ENCODE measurements at places on chromosomes 5 and 9.

- no peak for DNase-seq
These were observed 2.7 kb upstream of the IL12B start for GRCh38 chr5:159332800-159333544.

- DNase-seq = peak; percentile 89
These were observed 149.5 kb downstream of the FANCC start for GRCh38 chr9:95167998-95168397.

DNA sequence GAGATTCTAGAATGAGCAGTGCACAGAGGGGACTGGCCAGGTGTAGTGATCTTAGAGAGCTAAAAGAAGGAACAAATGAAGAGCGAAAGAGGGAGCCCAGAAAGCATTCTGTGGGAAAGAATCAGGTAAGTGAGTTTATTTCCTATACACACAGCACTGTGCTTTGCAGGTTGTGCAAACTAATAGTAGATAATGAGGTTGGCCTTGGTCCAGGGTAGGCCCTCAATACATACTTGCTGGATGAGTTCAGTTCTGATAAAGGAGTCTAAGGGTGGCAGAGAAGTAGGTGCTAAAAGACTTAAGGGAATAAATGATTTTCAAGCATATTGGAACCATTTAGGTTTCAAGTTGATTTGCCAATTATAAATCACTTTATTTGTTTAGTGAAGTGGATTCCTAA is 122.0 kb downstream of the NPR3 start:
- DNase-seq = no peak

GRCh38 chr9:22731786-22732185 is 285.2 kb downstream of the DMRTA1 start:
- DNase-seq = peak; percentile 1

GRCh38 chr5:160128632-160129031 is 9.4 kb upstream of the PWWP2A start:
- DNase-seq = no peak

GRCh38 chr9:107033966-107034365 is 171.0 kb downstream of the ZNF462 start:
- DNase-seq = no peak

DNA sequence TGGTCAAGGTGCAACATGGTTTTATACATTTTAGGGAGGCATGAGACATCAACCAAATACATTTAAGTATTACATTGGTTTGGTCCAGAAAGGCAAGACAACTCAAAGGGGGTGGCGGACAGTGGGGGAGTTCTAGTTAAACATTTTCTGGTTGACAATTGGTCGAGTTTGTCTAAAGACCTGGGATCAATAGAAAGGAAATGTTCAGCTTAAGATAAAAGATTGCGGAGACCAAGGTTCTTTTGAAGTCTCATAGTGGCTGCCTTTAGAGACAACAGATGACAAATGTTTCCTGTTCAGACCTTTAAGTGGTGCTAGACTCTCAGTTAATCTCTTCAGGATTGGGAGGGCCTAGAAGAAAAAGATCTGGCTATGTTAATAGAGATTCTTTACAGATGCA is 47.7 kb upstream of the TTC39B start:
- DNase-seq = no peak

DNA sequence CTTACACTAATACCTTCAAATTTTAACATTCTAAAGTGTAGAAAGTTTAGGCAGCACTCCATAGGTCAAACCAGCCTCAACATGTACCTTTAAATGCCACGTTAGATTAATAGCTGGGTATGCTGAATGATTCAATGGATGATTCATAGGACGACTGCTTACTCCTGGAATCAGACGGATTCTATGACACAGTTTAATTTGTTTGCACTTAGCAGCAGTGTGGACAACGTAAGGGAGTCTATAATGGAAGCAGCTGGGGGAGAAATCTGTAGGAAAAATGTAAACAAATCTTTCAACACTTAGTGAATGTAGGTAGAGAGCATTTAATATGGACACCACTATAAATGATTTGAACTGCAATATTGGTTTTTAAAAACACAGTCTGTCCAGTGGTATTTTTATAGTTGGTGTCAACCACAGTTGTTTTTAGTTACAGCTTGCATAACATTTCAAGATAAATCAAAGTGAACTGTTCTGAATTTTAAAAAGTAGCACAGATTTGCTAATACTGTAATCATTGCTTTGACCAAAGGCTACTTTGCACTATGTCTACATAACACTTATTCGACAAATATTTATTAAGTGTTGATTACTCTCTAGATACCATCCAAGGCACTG is 701.5 kb upstream of the MEF2C start:
- DNase-seq = peak; percentile 95

- peak; percentile 29 for DNase-seq
These were observed 235.7 kb downstream of the HSPA4 start for GRCh38 chr5:133287500-133287899.

- DNase-seq = no peak
These were observed 23.0 kb downstream of the FNIP1 start for GRCh38 chr5:131773805-131774204.

DNA sequence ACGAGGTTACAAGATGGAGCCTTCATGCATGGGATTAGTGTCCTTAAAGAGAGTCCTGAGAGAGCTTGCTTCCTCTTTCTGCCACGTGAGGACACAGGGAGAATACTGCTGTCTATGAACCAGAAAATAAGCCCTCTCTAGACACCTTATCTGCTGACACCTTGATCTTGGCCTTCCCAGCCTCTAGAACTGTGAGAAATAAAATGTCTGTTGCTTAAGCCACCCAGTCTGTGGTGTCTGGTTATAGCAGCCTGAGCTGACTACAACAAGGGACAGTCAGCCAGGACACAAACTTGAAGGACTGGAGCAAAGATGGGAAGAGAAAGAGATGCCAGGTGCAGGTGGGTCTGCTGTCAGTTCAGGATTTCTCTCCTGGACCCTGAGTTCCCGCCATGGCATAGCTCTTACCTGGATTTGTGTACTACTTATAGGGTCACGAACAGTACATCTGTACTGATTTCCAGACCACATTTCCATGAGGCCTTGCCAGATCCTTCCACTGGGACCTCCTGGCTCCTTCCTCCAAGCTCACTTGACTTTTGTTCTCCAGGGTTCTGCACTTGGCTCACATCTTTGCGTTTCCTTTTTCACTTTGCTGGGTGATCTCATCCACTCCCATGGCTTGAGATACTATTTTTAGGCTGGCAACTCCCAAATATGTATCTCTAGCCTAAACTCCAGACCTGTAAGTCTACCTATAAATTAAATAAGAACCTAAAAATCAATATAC is 44.9 kb upstream of the LIFR start:
- DNase-seq = peak; percentile 24

GRCh38 chr5:93735378-93735777 is 6.0 kb downstream of the POU5F2 start:
- DNase-seq = peak; percentile 17

GRCh38 chr5:61303346-61303745 is 28.7 kb upstream of the ZSWIM6 start:
- no peak for DNase-seq

- DNase-seq = peak; percentile 47
These were observed 472.7 kb upstream of the CDH9 start for GRCh38 chr5:27511061-27511460.

DNA sequence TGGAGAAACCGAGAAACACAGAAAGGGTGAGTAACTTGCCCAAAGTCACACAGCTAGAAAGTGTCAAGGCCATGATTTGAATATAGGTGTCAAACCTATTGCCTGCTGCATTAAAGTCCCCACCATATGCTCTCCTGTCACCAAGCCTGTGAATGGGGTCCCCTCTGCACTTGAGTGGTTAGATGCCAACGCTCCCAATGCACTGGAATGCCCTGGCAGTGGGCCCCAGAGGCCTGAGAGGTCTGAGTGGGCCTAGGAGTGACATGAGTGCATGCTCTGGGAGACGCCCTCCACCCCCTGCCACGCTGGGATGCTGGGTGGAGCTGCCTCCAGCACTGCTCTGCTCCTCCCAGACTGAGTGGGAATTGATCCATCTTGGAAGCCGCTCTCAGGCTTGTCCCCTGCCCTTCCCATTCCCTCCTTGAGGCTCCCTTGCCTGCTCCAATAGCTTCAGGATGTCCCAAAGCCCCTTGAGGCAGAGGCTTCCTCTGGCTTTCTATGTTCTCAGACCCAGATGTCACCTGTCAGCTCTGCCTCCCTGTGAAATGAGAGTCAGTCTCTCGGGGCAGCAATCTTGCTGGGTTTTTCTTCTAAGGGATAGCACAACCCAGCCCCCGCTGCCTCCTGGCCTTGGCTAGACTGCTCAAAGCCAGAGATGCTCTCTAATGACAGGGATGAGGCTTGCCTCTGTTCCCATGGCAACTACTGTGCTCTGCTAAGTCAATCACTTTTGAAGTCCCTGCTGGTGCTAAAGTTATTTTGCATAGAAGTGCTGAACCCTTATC is 6.6 kb upstream of the ARSI start:
- DNase-seq = no peak

GRCh38 chr9:82539856-82540579 is 522.9 kb downstream of the RASEF start:
- no peak for DNase-seq

DNA sequence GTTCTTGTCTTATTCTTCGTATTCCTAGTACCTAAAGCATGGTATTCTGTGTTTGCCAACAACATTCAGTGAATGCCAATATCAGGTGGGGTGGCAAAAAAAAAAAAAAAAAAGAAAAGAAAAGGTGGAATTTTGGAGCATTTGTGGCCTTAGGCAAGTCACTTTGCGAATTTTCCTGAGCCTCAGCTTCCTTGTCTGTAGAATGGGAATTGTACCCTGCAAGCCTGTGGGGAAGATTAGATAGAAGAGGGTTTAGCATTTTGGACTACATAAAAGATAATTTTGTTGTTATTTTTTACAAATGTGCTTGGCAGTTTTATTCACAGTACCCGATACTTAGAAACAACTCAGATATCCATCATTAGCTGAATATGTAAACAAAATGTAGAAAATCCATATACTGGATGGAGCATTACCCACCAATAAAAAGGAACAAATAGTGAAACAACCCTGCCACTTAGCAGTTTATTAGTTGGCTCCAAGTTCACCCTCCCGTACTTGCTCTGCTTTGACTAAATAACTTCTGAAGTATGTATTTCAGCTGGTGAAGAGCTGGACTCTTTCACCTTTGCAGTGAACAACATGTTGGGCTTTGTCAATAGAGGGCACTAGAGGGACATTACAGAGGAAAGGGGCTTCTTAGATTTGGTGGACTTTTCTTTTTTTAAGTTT is 13.6 kb downstream of the UBE2D2 start:
- peak; percentile 46 for DNase-seq

- no peak for DNase-seq
These were observed 27.5 kb upstream of the DNAH5 start for GRCh38 chr5:13972029-13972428.

DNA sequence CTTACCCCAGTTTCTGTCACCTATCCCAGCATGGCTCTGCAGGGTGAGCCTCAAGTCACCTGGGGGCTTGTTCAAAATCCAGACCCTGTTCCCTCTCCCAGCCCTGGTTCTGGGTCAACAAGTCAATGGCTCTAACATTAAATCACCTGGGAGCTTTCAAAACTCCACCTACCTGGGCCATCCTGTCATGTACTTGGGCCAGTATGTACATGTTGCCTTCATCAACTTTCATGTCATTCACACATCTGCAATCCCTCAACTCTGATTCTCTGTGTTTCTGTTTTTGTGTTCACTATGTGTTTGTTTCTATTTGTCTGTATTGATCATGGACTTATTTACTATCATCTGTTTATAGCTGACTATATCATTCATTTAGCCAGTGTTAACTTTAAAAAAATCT is 2.1 kb upstream of the SH3GLB2 start:
- no peak for DNase-seq

- peak; percentile 79 for DNase-seq
These were observed 46.1 kb downstream of the PTTG1 start for GRCh38 chr5:160467555-160468362.

DNA sequence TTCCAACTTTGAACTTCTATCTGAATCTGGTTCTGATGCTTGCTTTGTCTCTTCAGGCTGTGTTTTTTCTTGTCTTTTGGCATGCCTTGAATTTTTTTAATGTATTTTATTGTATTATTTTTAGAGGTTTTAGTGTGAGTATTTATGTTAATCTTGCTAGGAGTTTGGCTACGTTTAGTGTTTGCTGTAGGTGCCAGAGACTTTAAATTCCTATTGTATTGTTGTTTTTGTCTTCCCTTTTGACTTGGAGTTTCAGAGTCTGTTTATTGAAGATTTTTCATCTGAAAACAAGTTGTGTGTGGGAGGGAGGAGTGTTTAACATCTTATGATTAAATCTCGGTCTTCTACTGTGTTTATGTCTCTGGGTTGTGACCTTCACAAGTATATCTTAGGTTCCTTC is 956.8 kb downstream of the TLE1 start:
- DNase-seq = no peak

GRCh38 chr9:274406-274805 is 59.7 kb downstream of the DOCK8 start:
- DNase-seq = no peak

DNA sequence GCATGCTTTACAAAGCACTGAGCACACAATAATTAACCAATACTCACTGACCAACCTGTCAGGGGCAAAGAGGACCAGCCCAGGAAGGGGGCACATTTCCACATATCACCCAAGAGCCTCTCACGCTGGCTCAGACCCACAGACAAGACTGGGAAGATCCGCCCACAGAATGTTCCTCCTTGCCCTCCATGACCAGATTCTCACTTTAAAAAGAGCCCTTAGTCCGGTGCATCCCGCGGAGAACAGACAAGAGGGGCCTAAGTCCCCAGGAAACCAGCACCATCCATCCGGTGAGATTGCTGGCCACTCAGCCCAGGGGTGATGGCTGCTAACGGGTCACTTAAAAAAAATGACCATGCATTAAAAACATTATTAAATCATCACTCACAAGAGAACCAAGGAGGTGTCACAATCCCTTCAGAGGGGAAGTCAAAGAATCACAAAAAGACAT is 32.9 kb downstream of the SEMA4D start:
- DNase-seq = no peak

DNA sequence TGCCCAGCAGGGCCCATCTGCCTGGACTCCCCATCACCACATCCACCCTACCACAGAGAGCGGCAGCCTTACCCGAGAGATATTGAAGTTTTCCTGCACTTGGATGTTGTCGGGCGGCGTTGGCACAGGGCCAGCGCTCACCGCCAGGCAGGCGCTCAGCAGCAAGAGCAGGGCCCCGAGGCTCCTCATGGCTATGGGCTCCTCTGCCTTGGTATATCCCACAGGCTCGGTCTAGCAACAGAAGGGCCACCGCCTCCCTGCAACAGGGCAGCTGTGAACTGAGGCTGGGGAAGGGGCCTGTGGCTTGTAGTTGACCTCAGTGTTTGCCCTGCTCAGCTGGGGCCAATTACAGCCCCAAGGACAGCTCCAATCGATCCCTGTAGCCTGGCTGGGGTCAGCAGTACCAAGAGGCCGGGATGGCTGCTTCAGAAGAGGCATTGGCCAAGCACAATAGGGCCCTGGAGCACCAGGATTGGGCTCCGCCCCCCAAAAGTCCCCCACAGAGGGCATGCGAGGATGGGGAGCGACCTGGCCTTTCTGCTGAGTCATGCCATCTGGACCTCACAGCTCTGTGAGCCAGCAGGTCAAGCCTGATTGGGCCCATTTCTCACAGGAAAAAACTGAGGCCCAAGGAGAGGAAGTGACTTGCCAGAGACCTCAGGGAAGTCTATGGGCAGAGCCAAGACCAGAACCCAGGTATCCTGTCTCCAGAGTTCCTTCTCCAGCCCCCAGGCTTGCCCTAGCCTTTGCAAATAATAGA is at the start of gene AMBP:
Gene AMBP (minus strand): TSS at position 280 of the 760 bp plus-strand sequence. CDS start 91 bp downstream, at position 189.
- DNase-seq = no peak

- no peak for DNase-seq
These were observed 33.5 kb upstream of the LRRC14B start for GRCh38 chr5:157801-158200.
